ENCODE measurements at places on chromosomes 13 and 19.

DNA sequence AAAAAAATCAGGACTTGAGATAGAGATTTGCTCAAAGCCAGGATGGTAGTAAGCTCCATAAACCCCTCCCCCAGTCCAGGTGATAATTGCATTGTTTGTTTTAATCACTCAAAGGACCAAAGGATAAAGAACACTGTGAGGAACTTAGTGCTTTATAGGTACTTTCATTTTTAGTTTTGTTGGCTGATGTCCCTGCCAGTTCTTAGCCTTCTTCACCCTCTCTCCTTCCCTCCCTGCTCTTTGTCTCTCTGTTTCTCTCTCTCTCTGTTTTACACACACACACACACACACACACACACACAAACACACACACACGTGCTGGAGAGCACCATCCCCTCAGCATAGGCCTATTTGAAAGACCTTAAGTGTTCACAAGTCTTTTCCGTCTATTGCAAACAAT, 5.2 kb downstream of the FRY start:
- no peak for DNase-seq

DNA sequence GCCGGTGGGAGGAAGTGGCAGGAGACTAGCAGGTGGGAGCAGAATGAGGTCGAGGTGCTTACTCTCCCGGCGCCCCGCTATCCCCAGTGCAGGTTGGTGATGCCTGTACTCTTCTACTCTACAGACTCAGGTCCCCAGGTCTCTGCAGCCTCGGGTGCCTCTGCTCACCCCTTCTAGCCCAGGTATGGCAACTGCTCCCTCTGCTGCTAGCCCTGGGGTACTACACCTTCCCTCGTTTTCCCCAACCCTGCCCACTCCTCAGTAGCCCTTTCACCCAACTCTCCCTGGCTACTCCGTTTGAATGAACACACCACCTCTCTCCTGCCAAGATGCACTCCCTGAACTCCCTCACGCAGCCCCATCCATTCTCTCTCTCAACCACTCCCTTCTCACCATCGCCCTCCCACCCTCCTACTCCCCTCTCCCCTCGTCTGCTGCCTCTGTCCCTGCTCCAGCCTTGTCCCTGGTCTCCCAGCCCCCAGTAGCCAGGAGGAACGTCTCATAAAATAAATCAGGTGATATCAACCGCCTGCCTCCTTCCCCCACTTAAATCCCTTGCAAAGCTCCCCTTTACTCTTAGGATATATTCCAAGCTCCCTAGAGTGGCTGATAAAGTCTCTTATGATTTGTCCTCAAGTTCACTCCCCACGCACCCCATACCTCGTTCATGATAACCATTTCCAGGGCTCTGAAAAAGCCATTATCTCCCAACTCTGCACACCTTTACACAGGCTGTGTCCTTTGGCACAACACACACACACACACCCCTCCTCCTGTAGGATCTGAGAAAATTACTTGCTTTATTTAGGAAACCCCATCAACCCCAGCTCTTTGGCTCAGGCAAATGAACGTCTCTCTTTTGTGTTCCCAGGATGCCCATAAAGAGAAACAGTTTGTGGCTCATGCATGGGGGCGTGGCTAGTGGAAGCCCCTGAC, 8.2 kb upstream of the MEIS3 start:
- peak; percentile 70 for DNase-seq

DNA sequence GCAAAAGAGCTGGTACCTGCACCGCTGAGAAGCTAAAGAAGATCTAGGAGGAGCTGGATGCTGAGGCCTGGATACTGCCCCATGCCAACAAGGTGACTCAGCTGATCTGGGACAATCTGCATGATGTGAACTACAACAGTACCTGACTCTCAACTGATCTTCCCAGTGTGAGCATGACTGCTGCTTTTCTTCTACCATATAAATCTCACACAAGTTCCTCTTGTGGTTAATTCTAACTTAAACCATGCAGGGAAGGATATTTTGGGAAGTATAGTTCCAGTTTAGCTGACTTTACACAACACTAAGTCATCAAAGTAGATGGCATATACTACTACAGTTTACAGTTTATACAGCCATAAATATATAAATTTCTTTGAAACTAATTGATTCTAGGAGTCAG, 91.9 kb downstream of the SLAIN1 start:
- no peak for DNase-seq

- DNase-seq = peak; percentile 87
Measured at GRCh38 chr19:6103217-6103644, 7.1 kb downstream of the RFX2 start.

DNA sequence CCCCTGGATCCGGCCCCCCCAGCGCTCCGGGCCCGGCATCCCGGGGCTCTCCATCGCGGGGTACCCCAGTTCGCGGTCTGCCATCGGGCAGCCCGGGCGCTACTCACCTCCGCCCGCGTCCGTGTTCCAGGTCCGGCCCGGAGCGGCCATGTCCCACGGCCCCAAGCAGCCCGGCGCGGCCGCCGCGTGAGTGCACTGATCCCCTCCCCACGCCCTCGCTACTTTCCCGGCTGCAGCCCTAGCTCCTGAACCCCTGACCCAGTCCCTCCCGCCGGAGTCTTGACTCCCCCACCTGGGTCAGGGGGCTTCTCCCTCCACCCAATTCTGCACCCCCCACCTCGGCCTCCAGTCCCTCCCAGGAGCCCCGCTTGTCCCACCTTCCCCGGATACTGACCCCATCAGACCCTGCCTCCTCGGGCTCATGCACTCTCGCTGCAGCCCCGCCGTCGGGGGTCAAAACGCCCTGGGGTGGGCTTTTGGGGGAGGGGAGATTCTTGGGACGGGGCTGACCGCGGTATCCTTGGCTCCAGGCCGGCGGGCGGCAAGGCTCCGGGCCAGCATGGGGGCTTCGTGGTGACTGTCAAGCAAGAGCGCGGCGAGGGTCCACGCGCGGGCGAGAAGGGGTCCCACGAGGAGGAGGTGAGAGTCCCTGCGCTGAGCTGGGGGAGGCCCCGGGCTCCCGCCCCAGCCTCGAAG, 566 bp downstream of the HMG20B start:
- DNase-seq = no peak

DNA sequence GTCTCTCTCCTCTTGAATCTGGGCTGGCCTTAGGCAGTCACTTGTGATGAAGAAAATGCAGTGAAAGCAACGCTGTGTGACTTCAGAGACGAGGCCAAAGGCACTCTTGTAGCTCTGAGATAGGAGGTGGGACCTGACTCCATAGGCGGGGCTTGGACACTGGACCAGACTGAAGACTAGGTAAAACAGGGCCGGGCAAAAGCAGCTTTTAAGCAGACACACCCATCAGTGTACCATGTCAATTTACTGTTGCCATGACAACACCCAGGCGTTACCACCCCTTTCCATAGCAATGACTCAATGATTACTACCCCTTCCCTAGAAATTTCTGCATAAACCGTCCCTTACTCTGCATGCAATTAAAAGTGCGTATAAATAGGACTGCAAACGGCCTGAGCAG, 6.6 kb upstream of the EID2 start:
- DNase-seq = no peak

GRCh38 chr19:8881512-8881911, 49.3 kb downstream of the MBD3L1 start:
- no peak for DNase-seq

DNA sequence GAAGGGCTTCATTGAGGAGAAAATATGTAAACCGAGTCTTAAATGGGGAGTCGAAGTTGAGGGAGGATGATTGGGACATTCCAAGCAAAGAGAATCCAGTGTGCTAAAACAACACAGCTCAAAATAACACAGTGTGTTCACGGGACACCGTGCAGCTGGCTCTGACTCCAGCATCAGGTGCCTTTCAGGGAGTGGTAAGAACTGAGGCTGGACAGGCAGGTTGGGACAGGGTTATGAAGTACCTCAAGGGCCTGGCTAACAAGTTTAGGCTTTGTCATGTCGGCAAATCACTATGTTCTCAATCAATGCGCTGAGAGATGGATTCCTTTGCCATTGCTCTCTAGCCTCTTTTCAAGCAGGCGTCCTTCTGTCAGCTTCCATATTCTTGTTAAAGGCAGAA, 27.5 kb upstream of the WDFY2 start:
- no peak for DNase-seq

GRCh38 chr13:29856426-29856825, 6.0 kb upstream of the UBL3 start:
- no peak for DNase-seq

DNA sequence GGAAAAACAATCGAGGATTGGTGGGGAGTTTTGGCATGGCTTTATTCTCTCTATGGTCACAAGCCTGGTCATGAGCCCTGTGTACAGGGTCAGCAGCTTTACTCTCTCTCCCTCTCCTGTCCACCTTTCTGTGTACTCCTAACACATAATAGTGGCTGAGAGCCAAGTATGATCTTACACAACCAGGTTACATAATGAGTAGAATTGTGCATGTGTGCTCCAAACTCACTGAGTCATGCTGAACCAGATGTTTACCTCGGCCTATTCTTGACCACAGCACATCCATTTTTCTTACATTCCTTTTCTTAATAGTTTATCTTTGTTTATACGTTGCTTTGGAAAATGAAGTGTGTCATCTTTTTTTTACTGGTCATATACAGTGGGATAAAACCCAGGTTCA, 53.1 kb downstream of the ZNF254 start:
- DNase-seq = no peak

DNA sequence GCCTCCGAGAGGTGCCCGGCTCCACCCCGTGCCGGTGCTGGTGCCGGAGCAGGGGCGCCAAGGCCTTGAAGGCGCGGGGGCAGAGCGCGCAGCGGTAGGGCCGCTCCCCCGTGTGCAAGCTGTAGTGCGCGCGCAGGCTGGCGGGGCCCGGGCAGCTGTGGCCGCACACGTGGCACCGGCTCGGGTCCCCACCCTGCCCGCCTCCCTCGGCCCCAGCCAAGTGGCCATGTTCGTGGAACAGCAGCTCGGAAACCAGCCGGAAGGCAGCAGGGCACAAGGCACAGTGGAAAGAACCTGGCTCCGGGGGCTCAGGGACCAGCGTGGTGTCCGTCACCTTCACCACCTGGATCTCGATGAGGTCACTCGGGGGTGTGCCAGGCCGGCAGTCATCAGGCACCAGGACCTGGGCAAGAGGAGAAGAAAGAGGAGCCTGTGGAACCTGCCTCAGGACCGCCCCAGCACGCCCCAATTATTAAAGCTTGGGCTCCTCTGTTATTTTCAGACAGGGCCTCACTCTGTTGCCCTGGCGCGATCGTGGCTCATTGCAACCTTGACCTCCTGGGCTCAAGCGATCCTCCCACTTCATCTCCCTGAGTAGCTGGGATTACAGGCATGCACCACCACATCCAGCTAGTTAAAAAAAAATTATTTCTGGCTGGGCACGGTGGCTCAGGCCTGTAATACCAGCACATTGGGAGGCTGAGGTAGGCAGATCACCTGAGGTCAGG, 2.0 kb downstream of the ZNF784 start:
- no peak for DNase-seq

- peak; percentile 43 for DNase-seq
Measured at GRCh38 chr13:76882431-76882830, 3.8 kb downstream of the KCTD12 start.

DNA sequence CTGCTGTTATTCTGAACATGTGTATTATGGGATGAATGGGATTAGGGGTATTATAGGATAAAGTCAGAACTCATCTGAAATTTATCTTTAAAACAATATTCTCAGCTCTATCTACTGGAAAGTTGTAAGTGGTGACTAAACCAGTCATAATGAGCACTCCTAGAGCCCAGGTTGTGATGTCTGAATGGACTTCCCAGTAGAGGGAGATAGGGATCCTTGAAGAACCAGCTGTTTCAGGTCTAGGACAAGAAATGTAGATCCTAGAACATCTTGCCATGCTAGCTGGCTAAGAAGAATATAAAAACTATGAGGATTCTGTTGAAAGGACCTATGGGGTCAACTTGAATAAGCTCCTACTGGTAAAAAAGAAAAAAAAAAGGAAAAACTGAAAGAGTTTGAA, 310.8 kb downstream of the SLC7A1 start:
- DNase-seq = no peak

GRCh38 chr13:23632048-23632582, 61.9 kb downstream of the TNFRSF19 start:
- no peak for DNase-seq

GRCh38 chr13:112820318-112820717, 130.5 kb downstream of the ATP11A start:
- no peak for DNase-seq

DNA sequence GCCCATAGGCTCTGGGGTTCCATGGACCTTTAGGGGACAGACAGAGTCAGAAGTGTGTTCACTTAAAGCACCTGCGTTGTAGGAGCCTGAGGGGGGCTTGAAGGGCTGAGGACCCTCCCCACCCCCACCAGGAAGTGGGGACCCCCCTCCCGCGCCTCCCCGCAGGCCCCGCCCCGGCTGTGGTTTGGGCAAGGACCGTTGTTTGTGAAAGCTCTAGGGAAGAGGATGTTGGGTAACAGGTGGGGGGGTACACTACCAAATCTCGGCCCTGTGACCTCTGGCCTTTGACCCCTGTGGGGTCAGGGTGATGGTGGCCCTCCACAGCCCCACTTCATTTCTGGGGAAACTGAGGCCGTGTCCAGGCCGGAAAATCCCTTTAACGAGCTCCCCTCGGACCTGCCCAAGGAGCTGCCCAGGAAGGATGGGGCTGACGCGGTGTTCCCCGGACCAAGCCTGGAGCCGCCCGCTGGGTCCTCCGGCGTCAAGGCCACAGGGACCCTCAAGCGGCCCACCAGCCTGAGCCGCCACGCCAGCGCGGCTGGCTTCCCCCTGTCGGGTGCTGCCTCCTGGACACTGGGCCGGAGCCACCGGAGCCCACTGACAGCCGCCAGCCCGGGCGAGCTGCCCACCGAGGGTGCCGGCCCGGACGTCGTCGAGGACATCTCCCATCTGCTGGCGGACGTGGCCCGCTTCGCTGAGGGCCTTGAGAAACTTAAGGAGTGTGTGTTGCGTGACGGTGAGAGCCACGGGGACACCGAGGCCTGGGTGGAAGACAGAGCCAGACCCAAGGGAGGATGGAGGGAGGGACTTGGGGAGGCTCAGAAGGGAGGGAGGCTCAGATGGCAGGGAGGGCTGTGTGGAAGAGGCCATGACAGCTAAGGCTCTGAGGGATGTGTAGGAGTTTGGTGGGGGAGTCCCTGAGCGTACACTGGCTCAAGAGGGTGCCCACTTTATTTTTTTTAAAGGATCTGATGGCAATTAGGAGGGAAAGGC, 1.3 kb downstream of the ARHGAP45 start:
- DNase-seq = no peak

GRCh38 chr13:96020931-96021330, 32.3 kb downstream of the UGGT2 start:
- no peak for DNase-seq

GRCh38 chr19:49579947-49580263, 451 bp downstream of the NOSIP start:
- peak; percentile 8 for DNase-seq

- peak; percentile 57 for DNase-seq
Measured at GRCh38 chr13:114019367-114019766, 45.5 kb upstream of the C13orf46 start.

DNA sequence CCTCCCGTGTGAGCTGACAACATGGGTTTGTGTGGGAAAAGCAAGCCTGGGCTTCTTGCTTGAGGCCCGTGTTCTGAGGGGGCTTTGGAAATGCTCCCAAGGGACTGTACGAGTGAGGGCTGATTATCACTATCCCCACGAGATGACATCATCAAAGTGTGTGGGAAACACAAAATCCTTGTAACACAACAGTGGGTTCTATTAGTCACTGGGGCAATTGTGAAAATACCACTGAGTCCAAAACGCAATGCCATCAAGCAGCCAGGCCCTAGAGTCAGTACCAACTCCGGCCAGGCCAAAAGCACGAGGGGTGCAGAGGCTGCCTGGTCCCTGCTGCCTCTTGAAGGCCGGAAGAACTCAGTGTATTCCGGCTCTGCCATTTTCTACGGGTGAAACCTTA, 29.6 kb downstream of the CAPS start:
- no peak for DNase-seq

GRCh38 chr19:34299576-34299975, 45.2 kb downstream of the GARRE1 start:
- no peak for DNase-seq

- no peak for DNase-seq
Measured at GRCh38 chr13:22748866-22749577, 431.8 kb upstream of the SGCG start.

Data from AG20443 (cell line).